Activated T-helper 17 cell treated with anti-CD3 and anti-CD28 coated beads, Interleukin-2, amount 50 U/mL, for 72 hours (primary cell): ENCODE measurements at places on chromosomes 1 and 21.

- peak; percentile 80 for ATAC-seq
Measured at GRCh38 chr21:46307625-46308024, 16.0 kb downstream of the C21orf58 start.

GRCh38 chr1:43931711-43932660 is 1.6 kb upstream of the ARTN start:
- no peak for ATAC-seq

- no peak for ATAC-seq
Measured at GRCh38 chr21:41962425-41962966, 8.7 kb upstream of the C2CD2 start.

DNA sequence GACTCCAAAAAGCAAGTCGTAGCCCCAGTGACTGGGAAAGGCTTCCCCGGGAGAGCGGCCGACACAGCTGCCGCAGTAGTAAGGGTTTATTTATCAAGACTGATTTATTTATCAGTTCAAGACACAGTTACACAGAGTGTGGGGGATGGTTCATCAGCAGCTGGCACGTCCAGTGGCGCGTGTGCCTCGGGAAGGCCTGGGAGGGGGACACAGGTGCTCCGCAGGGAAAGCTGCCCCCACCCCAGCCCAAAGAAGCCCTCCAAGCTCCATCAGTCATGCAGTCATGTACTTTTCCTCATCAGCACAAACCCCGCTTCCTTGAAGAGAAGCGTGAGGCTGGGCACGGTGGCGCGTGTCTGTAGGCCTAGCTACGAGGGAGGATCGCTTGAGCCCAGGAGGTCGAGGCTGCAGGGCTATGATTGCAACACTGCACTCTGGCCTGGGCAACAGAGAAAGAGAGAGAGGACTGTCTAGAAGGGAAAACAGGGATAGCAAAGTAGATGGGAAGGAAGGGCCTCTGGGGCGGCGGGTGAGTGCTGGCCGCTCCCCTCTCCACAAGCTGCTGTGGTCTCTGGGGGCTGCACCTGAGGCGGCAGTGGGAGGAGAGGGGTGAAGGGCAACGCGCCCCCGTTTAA is 53.2 kb downstream of the PRKCZ start:
- ATAC-seq, result no peak

DNA sequence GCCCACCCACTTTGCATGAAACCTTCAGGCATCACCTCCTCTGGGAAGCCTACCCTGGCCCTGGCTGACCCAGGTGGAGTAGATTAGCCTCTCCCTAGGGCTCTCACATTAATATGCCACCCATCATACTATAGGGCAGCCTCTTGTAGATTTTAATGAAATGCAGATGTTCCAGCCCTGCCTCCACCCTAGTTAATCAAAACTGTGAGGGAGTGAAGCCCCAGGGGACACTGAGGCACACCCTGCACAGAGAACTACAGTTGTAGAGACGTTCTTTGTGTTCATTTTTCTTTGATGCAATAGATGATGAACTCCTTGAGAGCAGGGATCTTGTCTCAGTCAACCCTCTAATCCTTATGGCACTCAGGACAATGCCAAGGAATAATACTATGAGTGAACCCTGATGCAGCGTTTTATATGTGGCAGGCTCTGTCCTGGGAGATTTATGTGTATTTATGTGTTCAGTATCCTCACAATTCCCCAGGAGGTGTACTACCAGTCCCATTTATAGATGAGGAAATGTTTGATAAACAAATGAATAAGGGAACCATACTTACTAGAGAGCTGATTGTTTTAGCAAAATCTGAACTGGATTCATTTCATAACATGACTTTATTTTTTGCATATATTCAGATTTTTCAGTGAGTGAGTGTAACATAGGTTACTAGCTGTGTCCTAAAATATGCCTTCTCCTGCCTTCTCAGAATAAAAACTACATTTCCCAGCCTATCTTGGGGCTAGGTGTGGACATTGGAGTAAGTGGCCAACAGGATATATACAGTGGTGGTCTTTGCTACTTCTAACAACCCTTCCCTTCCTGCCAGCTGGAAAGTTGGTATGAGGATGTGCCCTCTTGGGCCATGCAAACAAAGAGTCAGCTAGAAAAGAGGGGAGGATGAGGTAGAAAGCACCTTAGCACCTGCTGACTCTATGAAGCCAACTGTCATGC is 23.5 kb upstream of the PRELP start:
- ATAC-seq, result no peak

DNA sequence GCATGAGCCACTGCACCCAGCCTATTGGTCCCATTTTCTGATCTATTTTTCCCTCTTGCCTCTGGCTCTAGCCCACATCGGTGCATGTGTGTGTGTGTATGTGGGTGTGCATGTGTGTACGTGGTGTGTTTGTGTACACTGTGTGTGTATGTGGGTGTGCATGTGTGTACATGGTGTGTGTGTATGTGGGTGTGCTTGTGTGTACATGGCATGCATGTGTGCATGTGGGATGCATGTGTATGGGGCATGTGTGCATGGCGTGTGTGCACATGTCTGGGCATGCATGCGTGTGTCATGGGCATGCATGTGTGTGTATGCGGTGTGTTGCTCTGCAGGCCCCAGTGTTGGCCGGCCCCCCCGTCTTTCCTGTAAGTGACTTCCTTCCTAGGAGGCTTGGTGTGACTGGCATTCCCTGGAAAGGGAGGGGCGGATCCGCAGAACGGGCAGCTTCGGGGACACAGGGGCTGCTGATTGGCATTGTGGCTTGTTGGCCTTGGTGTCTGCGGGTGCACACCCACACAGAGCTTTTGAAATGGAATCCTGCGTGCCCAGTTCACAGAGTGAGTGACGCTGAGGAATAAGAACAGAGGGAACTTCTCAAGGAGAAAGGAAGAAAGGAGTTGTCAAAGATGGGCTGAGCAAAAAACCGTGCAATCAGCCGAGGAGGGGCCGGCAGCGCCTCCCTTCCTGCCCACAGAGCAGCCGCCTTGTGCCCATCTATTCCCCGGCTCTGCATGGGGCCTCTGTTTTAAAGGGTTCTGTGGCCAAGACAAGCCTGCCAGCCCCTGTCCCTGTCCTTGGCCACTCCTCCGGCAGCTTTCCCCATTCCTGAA is 8.0 kb downstream of the PDXK start:
- no peak for ATAC-seq
